Activated CD8-positive, alpha-beta memory T cell treated with anti-CD3 and anti-CD28 coated beads for 36 hours (primary cell): ENCODE measurements at places on chromosomes 1 and 21. TPM values are rescaled to one million over a fixed set of nuclear protein-coding genes. Genes with fewer than 3 reads are reported as not detected.

Gene NBPF14
- total RNA-seq: 9.4 TPM

Gene OR2T35
- not detected for total RNA-seq

Gene HMCN1
- total RNA-seq: under 0.01 TPM

Gene KRTAP21-2
- total RNA-seq: not detected

Gene BECN2
- total RNA-seq: not detected

Gene CDC20
- total RNA-seq: 141 TPM

Gene KCNE2
- not detected for total RNA-seq

Gene FGR
- 0.51 TPM for total RNA-seq

Gene LRRC8B
- 42.0 TPM for total RNA-seq

Gene BACE2
- 0.32 TPM for total RNA-seq

Gene MAP10
- total RNA-seq: 1.8 TPM
